Right ventricle myocardium inferior (tissue), 1 donor: ENCODE measurements at places on chromosomes 11 and 22. TPM values are rescaled to one million over a fixed set of nuclear protein-coding genes. Genes with fewer than 3 reads are reported as not detected.

GRCh38 chr22:42397332-42398249, 34.6 kb downstream of the NFAM1 start:
- DNase-seq, result peak; percentile 62

MRGPRD gene
- total RNA-seq, result not detected

WNT11 gene
- total RNA-seq, result 18.2 TPM

DNA sequence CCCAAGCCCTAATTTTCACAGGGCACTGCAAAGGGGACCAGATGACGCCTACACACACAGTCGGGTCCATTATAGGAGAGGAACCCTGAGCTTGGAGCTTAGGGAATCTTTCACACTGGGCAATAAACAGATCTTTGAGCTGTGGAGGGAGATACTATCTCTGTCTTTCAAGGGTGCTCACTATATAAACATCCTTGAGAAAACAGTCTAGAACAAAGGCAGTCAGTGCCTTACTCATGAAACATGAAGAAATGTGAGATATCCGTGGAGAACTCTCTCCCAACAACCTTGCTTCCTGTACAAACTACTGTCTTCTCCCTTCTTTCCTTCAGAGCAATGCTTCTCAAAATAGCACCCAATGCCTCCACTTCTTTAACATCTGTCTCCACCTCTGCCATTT, 109.0 kb upstream of the APOA1 start:
- DNase-seq, result no peak

RAG2 gene
- total RNA-seq, result not detected
